ENCODE measurements at places on chromosomes 4 and X.
A peak's percentile ranks its signal among the peaks of the same experiment; 100 is the strongest.

DNA sequence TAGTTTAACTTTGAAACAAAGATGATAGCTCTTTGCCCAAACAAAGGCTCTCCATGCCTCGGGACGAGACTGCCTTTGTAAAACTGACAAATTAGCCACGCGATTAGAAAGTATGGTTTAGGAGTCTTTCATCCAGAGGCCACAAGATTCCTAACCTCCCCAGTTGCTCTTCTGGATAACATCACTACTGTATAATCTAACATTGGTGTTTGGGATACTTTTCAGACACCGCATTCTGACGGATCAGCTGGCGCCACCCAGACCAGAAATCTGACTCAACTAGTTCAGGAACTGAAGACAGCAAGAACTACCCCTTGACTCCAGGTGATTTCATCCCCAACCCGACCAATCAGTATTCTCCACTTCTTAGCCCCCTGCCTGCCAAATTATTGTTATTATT is 98.1 kb upstream of the TEX13D start:
- no peak for DNase-seq

DNA sequence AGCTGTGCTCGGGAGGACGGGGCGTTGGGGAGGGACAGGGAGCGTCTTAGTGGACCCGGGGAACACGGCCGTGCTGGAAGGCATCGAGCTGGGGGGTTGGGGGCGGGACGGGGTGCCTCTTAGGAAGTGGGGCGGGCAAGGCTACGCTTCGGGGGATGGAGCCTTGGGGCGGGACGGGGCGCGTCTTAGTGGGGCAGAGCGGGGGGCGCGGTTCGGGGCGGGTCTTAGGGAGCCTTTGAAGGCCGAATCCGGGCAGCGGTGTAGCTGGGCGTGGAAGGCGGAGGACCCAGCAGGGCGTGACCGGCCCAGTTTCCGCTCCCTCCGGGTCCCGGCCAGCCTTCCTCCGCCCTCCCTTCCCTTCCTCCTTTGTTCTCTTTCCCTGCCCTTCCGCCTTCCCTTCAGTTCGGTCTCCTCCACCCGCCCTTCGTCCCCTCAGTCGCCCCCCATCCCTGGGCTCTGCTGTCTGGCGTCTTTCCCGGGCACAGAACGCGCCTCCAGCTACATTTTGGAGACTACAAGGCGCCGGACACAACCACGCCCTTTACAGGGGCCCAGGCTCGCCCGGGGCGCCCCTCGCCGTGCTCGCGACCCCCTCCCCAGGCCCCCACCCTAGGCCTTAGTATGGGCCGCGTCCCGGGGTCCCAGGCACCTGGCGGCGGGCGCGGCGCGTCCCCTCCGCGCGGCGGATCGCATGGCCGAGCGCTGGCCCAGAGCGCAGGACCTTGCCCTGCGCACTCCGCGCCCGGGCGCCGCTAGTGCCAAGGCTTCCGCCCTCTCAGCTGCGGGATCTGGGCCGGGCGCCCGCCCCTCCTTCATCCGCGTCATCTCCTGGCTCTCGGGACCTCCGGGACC is at the start of gene ARSD:
ARSD (minus strand) TSS at position 757 of the 852 bp plus-strand sequence; CDS start at position 693, 64 bp downstream.
- peak; percentile 57 for DNase-seq

DNA sequence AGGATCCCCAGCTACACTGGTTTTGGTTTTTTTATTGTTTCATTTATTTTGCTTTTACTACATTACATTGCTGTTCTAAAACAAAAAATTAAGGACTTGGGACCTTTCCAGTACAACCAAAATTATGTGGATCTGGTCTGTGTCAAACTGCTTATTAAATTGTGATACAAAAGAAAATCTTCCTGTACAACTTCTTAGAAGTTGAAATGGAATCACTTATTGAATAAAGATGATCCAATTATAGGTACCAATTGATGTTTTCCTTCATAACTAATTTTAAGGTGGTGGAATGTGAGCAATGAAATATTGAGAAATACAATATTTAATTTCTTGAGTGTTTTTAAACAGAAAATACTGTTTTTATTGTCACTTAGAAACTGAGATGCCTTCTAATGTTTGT is 67.3 kb downstream of the C4orf46 start:
- DNase-seq, result no peak

- no peak for DNase-seq
These were observed 4.1 kb downstream of the SH3RF1 start for GRCh38 chr4:169266661-169267060.

GRCh38 chr4:85430697-85431096 is 44.3 kb upstream of the ARHGAP24 start:
- no peak for DNase-seq

- no peak for DNase-seq
These were observed 45.2 kb downstream of the MAGEB17 start for GRCh38 chrX:16212436-16212835.

All from globus pallidus (tissue), 1 donor.